ENCODE measurements at places on chromosomes 13 and 19. TPM values are rescaled to one million over a fixed set of nuclear protein-coding genes. Genes with fewer than 3 reads are reported as not detected.

- no peak for DNase-seq
Observed at GRCh38 chr13:40403509-40404241, 262.8 kb downstream of the FOXO1 start.

DNA sequence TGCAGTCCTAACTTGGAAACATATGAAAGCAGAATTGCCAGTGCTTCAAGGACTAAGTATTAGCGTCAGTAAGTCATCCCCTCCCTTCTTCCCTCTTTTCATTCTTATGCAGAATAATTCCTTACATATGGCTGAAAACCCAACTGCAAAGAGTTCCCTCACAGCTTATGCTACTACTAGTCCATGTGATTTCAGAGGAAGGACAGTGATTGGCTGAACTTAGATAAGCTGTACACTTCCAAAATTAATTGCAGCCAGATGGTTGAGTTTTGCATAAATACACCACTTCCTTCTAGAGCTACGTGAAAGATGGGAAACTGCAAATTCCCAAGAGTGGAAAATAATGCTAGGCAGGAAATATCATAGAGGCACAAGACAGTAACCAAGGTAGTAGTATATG lies 730.4 kb downstream of the OLFM4 start:
- no peak for DNase-seq

The MEIS3 gene
- 83.7 TPM for total RNA-seq

The AMH gene
- total RNA-seq = 45.6 TPM

The ICAM5 gene
- 22.9 TPM for total RNA-seq
